ENCODE measurements at places on chromosomes 2 and 18.

DNA sequence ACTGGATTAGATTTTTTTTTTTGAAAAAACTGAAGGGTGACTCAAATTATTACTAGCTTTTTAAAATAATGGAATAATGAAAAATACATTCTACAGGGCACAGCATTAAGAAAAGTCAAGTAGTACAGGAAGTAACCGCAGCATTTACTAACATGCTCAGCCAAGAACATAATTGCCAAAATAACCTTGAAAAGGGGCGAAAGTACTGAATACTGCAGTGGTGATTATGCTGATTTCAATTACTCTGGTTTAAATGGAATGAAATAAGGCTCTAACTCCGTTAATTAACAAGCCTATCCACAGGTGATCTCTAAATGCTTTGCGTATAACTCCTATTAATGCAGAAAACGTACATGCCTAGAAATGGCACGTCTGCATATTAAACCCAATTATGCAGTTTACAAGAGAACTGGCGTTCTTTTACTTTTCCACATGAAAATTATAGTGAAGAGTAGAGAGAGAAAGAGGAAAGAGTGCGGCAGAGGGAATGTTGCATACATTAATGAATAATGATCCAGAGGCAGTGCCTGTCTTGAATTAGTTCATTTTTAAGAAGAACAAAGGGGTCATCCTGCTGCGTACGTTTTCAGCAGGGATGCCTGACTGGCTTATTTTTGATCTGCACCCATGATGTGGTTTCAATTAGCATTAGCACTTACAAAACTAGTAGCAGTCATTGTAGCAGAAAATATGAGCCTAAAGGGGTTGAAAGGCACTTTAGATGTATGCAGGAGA lies 612.4 kb downstream of the NYAP2 start:
- no peak for DNase-seq

DNA sequence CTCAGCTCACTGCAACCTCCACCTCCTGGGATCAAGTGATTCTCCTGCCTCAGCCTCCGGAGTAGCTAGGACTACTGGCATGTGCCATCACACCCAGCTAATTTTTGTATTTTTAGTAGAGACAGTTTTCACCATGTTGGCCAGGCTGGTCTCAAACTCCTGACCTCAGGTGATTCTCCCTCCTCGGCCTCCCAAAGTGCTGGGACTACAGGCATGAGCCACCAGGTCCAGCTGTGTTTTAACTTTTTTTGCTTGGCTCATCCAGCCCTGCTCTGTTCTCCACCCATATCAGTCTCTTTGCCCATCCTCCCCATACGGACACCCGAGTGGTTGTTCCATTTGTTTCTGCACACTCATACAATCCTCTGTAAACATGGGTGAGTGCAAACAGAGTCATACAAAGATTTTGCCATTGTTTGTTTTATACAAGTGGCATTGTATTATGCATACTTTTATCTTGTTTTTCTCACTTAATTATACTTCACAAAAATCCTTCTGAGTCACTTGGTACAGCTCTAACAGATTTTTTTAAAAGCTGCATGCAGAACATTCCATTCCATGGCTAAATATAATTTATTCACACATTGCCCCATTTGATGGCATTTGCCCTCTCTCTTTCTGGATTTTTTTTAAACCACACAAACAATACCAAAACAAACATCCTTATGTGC lies 5.3 kb downstream of the APOB start:
- no peak for DNase-seq

- DNase-seq = peak; percentile 14
Measured at GRCh38 chr2:207711750-207712530, 500 bp downstream of the CCNYL1 start.

GRCh38 chr18:74337912-74338309 lies 22.3 kb downstream of the C18orf63 start:
- no peak for DNase-seq

GRCh38 chr2:128665113-128665512 lies 346.4 kb upstream of the HS6ST1 start:
- DNase-seq = no peak

DNA sequence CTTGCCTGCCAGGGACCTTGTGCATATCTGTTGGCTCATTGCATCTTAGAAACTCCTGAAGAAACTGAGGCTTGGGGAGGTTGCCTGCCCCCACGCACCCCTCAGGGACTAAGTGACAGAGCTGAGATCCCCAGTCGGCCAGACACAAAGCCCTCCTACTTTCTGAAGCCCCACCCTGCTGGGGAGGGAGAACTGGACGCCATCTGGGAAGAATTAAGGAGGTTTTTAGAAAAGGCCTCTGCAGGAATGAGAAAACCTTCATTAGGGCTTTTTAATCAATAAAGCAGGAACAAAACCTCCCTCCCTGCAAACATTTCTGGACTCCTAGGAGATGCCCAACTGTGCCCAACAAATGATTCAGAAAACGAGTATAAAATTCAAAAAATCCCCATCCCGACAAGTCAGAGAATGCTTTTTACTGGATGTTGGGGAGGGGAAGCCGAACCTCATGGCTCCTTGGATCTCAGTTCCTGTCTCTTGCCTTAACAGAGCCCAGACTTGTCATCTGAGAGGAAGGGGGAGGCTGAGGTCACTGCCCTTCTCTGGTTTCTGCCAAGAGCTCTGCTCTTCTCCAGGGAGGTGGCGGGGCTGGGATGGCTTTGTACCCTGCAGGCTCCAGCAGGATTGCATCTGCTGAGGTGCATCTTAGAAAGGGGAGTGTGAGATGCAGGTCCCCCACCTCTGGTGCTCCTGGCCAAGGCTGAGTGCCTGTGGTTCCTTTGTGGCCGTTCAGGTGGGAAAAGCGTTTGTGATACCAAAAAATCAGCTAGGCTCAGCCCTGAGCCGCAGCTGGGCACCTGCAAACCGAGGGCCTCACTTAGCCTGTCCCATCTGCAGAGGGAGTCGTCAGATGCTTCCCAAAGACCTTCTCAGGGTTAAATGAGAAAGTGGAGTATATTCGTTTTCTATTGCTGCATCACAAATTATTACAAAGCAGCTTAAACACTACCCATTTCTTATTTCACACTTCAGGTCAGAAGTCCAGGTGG lies 142.4 kb downstream of the ZFP36L2 start:
- DNase-seq = peak; percentile 84

DNA sequence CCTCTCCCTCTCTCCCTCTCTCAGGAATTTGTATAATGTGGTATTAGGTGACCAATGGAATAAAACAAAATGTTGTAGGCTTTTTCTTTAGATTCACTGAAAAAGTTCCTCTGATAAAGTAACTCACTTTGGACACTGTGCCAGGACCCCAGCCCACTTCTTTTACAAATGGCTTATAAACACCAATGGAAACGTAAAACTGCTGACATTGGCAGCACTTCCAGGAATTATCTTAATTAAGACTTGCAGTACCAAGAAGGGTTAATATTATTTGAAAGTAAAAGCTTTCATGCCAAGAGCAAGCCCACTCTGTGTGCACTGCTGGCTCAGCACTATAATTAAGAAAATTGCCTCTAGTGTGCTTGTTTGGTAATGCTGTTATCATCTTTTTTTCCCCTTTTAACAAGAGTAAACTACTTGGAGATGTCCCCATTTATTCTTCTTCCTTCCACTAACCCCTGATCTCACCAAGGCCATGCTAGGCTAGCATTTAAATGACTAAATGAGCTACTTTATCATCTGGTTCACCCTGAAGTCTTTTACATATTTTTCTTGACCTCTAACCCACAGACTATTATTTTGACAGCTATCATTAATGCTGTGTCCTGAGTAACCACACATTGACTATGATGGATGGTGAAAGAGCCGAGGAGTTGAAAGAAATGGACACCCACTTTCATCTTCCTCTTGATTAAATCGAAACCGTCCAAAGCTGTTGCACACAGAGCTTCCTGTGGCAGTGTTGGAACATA lies 232.2 kb upstream of the ETAA1 start:
- DNase-seq = no peak

GRCh38 chr18:79575891-79576685 lies 103.5 kb upstream of the CTDP1 start:
- DNase-seq = no peak

GRCh38 chr2:231807020-231807419 lies 20.8 kb downstream of the COPS7B start:
- DNase-seq = no peak

DNA sequence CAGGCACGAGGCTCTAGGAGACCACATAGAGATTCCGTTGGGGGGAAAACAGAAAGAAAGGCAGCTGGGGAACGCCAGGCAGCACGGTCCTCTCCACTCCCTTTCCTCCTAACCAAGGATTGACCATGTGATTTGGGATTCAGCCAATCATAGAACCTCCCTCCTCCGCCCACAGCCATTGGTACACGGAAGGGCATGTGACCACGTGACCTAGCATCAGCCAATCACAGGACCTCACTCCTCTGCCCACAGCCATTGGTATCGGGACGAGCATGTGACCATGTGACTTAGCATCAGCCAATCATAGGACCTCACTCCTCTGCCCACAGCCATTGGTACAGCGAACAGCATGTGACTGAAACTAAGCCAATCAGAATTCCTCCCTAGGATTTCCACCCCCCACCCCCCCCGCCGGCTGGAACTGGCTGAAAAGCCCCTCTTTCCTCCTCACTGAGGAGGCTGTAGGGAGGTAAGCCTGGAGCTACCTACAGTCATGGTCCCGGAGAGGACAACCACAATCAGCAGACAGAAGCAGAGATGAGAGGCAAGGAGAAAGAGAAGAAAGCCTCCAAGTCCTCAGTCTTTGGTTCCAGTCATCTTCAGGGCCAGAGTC lies 7.6 kb downstream of the SERPINE2 start:
- DNase-seq = no peak

DNA sequence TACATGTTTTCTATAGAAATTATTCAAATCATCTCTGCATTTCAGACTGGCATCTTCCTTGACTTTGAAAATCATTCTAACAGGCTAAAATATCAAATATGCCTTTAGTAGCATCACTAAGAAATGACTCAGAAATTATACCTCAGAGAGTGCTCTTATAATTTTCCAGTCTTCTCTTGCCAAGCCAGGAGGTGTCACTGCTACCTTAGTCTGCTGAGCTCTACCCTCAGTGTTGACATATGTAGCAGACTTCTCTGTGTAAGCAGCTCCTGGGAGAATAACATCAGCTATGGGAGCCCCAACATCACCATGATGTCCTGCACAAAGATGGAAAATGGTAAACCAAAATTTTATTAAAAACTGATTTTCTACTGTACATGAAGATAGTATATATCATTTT lies 31.6 kb downstream of the NDUFS1 start:
- DNase-seq = no peak

GRCh38 chr18:68583685-68584084 lies 131.2 kb downstream of the TMX3 start:
- no peak for DNase-seq

- no peak for DNase-seq
Measured at GRCh38 chr2:138838851-138839620, 58.8 kb upstream of the NXPH2 start.

- DNase-seq = no peak
Measured at GRCh38 chr18:37297106-37297505, 268.5 kb downstream of the CELF4 start.

DNA sequence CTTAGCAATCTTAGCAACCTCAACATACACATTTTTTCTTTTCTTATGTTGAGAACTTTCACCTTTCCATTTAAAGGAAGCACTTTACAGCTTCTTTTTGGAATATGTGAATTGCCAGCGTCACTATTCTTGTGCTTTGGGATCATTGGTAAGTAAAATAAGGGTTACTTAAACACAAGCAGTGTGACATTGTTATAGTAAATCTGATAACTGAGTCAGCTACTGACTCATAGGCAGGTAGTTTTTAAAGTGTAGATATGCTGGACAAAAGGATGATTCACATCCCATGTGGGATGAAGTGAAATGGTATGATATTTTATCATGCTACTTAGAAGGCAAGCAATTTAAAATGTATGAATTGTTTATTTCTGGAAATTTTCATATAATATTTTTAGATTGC lies 637.2 kb downstream of the DCDC2C start:
- no peak for DNase-seq
